ENCODE measurements at places on chromosomes 16 and 17. TPM values are rescaled to one million over a fixed set of nuclear protein-coding genes. Genes with fewer than 3 reads are reported as not detected.
A peak's percentile ranks its signal among the peaks of the same experiment; 100 is the strongest.

SLC47A2 gene
- not detected for total RNA-seq

DNA sequence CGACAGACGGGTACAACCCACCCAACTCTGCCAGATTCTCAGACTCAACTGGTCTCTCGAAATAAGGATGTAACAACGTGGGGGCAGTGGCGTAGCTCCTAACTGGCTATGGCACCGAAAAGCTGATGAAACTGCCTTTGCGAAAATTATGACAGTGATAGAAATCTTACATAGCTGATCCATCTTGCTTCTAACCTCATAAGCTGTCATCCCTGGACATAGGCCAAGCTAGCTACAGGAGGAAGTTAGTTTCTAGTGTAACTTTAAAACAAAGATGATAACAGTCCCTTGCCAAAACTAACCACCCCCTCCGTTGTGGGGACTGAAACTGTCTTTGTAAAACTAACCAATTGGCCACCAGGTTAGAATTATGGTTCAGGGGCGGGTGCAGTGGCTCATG lies 220.1 kb downstream of the SLC39A11 start:
- DNase-seq = no peak

GRCh38 chr17:33838281-33838680 lies 416.8 kb upstream of the CCL2 start:
- DNase-seq = no peak

DNA sequence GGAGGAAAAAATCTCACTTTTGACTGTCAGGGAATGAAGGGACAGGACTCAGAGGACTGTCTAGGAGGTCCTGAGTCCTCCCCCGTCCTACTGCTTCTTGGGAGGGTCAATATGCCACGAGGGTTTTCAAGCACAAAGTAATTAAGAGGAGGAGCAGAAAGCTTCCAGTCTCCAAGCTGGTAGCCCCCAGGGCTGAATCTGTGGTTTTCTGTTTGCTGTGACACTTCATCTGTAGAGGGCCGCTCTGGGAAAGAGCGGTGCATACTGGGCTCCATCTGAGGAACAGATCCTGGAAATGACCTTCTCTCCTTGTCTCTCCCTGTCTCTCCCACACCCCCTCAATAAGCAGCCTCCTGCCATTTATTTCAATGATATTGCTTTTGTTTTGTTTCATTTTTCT lies 180.1 kb upstream of the SDK2 start:
- DNase-seq = peak; percentile 34

GRCh38 chr16:4370570-4371356 lies 885 bp upstream of the VASN start:
- DNase-seq = peak; percentile 97

DNA sequence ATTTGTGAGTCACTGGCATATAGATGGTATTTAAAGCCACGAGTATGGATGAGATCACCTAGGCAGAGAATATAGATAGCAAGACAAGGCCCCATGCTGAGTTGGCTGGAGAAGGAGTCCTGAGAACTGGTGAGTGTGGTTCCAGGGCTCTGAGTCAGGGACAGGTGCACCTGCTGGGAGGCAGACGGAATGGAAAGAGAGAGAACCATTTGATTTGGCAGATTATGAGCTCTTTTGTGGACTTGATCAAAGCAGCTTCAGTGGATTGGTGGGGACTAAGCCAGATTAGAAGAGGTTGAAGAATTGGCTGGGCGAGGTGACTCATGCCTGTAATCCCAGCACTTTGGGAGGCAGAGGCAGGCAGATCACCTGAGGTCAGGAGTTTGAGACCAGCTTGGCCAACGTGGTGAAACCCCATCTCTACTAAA lies 4.3 kb upstream of the C16orf92 start:
- no peak for DNase-seq

- DNase-seq = peak; percentile 97
These were observed 8.9 kb upstream of the TIMP2 start for GRCh38 chr17:78933959-78934568.

DHRS7C gene
- total RNA-seq = not detected

HOXB2 gene
- total RNA-seq = 11.9 TPM

P2RX1 gene
- total RNA-seq = not detected

DNA sequence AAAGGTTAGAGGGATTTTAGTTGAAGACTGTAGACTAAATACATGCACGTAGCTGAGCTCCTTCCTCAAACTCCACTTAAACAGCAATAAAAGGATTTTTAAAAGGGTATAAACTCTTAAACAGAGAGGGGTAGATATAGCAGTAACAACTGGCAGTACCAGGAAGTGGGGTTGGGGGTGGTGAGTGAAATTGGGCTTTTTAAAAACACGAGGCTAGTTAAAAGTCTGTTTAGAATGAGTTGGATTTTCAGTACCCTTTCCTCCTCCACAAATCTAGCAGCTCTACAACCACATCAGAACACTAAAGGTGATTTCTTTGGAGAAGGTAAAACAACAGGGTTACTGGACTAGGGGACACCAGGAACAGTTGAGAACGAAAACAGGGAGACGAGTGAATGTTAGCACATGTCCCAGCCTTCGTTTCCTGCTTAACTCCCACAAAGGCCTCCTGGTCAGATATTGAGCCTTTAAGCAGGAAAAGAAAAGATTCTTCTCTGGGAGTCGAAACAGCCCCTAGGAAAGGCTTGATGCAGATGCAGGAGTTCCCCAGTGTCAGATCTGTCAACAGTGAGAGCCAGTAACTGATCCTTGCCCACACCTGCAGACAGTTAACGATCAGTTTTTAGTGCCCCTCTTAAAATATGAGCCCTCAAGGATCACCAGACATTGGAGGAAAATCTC lies 13.8 kb downstream of the NETO2 start:
- DNase-seq = no peak

DNA sequence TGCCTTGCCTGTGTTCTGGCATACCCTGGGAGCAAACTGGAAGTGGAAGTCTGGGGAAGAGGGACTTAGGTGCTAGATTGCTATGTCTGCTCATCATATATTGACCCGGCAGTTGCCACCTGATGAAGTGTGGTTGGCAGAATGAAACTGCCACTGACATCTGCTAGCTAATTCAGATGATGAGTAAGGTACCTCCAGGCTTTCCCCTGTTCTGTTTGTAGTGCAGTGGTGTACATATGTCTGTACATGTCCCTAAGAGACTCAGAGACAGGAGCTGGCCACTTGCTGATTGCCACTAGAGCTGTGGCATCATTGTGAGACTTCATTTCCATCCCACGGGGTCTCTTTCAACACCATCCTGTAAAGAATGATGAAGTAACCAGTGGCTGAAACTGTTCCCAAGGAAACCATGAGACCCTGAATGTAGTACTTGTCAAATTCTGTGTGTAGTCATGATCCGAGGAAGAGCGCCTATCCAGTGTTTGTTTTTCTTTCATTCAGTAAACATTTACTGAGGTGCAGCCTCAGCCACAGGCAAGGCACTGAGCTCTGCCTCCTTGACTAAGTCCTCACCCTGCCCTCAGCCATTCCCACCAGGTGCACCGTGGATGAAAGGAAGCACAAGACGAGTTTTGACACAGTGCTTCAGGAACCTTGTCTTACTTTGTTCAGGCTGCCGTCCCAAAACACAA lies 13.2 kb downstream of the CLUAP1 start:
- DNase-seq = no peak

All from RPMI7951 (cell line).